ENCODE measurements at places on chromosomes 5 and 9. TPM values are rescaled to one million over a fixed set of nuclear protein-coding genes. Genes with fewer than 3 reads are reported as not detected.

The CARTPT gene
- not detected for total RNA-seq

The PCDHB11 gene
- total RNA-seq, result 0.61 TPM

The CDO1 gene
- total RNA-seq, result not detected

The OSMR gene
- total RNA-seq, result 18.8 TPM

The FIBCD1 gene
- total RNA-seq, result 33.0 TPM

The ANKRD18A gene
- 2.1 TPM for total RNA-seq

The JAKMIP2 gene
- total RNA-seq, result not detected

GRCh38 chr9:79637177-79637925 lies 65.6 kb downstream of the TLE4 start:
- no peak for DNase-seq

- DNase-seq, result no peak
Observed at GRCh38 chr5:56190497-56190896, 42.6 kb downstream of the ANKRD55 start.

- DNase-seq, result no peak
Observed at GRCh38 chr9:4010309-4010708, 289.6 kb downstream of the GLIS3 start.

- no peak for DNase-seq
Observed at GRCh38 chr5:33362915-33363314, 77.8 kb upstream of the TARS1 start.

GRCh38 chr9:136010615-136011361 lies 49.6 kb upstream of the UBAC1 start:
- no peak for DNase-seq

DNA sequence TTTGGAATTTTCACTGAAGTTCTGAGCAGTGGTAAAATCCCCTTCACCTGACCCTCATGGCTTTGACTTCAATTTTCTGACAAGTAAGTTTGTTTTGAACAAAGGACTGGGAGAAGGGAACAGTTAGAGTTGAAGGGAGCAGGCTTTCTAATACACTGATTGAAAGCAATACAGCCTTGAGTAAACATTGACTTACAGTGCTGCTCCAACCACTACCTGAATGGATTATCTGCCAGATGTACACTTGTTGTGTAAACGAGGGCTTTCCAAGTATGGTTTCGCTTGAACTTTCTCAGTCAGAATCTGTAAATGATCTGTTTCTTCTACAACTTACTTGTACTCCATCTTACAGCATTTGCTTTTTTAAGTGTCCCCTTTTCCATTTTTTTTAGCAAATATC lies 1414.9 kb upstream of the NUDT12 start:
- no peak for DNase-seq

DNA sequence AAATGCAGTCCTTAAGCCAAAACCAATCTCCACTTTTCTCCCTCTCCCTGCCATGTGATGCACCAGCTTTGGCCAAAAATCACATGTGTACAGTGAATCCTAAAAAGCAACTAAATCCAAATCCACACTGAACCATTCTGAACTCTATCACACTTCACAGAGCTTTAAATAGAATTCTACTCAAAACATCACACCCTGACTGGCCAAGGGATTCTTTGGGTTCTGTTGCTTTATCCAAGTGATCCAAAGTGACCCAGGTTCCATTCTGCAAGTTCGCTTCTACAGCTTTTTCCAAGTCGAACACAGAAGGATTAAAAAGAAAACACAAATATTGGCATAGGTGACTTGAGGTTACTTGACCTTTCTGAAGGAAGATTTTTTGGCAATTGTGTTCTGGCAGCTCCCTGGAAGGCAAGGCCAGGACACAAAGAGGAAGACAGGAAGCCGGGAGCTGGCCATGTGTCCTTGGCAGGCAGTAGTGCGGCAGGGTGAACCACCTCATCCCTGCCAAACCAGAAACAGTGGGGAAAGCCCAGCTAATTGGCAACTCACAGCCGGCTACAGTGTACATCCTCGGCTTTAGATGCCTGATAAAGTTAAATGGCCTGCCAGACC lies 115.0 kb downstream of the NFIB start:
- no peak for DNase-seq

DNA sequence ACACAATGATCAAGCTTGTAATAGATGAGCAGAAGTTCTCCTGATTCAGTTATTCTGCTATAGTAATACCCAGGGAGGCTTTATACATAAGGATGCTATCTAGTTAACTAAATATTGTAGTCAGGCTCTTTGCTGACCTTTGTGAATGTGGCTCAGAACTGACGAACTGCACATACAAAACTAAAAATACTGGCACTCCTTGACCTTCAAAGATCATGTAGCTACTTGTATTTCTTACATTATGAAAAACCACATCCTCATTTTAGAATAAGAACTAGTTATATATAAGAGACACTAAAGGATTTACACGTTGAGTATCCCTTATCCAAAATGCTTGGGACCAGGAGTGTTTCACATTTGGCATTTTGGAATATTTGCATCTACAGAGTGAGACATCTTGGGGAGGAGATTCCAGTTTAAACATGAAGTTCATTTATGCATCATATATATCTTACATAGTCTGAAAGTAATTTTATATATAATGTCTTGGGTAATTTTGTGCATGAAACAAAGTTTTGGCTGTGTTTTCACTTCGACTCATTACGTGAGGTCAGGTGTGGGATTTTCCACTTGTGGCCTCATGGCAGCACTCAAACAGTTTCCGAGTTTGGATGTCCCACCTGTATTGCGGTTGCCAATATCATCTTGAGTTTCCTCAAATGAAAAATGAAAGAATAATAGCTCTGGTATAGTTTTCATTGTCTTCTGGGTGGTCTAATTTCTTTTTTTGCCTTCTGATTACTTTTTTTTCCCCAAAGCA lies 58.4 kb upstream of the FBXL7 start:
- no peak for DNase-seq

- peak; percentile 73 for DNase-seq
Observed at GRCh38 chr5:151740336-151740942, 18.0 kb downstream of the ATOX1 start.

DNA sequence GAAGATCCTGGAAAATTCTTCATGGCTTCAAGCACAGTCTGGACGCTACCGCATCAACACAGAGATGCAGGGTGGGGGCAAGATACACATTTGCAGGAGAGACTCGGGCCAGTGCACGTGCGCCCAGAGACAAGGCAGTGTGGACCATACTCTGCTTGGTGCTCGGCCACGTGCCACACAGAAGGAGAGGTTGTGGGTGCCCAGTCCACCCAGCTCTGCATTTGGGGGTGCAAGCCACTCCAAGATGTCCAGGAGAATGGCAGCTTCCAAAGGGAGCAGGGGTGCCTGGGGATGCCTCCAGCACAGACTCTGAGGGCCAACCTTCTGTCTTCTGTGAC lies 4.3 kb downstream of the NKD2 start:
- no peak for DNase-seq

DNA sequence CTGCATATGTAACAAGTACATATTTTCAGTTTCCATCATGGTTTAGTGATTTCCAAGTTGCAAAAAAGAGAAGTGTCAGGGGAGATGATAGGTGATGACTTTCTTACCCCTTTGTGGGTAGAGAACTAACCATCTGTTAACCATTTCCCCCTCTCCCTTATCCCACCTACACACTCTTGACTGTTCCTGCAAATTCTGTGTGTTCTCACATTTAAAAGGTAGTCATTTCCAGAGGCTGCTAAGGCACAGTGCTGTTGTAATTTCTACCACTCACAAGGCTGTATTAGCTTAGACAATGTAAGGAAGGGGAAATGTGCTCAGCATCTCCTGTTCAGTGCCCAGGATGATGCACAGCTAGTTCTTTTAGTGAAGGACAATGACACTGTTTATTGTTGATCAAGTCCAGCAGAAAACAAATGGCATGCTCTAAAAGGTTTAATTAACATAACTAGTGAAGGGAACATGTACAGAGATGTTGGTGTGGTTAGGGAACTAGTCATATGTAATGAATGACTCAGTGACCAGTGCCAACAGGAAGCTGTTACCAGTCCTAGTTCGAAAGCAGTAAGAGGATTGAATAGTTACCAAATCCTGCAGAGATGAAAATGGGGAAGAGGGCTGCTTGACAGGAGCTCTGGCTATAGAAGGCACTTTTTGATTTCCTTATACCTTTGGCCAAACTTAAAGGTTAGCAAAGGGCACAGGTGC lies 165.1 kb downstream of the PLK2 start:
- peak; percentile 14 for DNase-seq

DNA sequence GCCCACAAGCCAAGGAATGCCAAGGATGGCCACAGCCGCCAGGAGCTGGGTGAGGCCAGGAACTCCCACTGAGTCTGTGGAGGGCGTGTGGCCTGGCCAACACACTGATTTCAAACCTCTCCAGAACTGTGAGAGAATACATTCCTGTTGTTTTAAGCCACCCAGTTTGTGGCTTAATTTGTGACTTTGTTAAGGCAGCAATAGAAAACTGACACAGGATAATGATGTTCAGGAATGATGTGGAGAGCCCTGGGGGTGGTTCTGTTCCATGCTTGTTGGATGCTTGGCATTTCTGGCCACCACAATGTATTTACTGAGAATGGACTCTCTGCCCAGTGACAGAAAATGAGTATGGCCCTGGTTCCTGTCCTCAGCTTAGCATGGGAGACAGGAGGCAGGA lies 82.8 kb downstream of the DAP start:
- peak; percentile 28 for DNase-seq

DNA sequence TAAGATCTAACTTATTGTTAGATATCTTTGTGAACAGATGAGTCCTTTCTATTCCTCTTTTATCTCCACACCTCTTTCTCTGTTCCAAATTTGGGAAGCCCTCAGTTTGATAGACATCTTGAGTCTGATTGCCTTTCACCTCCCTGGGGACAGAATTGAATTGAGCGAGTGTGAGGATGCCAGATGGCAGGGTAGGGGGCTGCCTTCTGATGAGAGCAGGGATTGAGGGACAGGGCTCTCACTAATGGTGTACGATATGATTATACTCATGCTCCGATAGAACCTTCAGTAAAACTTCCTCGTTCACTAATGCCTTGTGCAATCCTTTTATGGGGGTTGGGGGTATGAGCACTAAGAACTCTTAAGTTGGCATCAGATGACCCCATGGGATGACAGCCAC lies 172.1 kb upstream of the DAP start:
- no peak for DNase-seq

DNA sequence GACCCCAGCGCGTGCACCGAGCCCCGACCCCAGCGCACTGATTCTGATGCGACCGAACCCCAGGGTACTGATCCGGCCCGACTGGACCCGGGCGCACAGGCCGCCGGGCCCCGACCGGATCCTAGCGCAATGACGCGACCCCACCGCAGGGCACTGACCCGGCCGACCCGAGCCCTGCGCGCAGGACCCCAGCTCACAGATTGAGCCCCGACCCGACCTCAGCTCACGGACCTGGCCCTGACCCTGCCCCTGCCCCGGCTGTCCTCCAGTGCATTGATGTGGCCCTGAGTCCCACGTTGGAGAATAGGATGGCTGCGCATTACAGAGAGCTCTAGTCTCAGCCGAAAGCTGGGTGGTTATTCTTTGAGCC lies 438 bp downstream of the TRIP13 start:
- DNase-seq, result no peak

DNA sequence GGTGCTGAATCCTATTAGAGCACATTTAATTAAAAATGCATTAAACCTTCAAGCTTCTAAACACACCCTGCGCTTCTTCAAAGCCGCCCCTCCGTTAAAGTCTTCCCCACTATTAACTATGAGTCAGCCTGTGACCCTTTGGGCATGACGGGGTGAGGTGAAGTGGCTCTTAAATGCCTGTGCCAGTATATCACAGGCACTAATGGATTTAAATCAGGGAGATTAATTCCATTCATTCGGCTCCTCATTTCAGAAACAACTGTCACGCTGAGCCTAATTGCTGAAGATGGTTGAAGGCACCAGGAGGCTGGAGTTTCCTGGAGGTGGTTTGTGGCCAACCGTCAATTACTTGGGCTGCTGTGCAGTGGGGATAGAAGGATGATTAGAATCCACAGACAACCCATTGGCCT lies 192.6 kb upstream of the MSX2 start:
- DNase-seq, result peak; percentile 86

DNA sequence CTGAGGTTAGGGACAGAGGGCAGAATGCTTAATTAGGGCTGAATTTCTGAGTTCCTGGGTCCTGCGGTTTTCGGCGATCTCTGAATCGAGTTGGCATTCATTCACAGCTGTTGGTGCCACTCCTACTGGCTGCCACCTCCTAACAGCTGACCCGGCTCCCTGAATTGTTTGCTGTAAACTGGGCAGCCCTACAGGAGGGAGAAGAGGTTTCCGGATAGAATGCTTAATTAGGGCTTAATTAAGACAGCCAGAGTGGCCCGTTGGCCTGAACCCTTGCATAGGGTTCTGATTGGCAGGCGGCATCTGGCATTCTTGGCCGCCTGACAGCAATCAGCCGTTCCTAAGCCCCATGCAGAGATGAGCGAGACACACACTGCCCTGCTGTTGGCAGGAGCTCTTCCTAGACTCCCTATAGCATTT lies 25.7 kb downstream of the FRMPD1 start:
- DNase-seq, result no peak

GRCh38 chr5:132315529-132316067 lies 21.4 kb downstream of the SLC22A4 start:
- no peak for DNase-seq

DNA sequence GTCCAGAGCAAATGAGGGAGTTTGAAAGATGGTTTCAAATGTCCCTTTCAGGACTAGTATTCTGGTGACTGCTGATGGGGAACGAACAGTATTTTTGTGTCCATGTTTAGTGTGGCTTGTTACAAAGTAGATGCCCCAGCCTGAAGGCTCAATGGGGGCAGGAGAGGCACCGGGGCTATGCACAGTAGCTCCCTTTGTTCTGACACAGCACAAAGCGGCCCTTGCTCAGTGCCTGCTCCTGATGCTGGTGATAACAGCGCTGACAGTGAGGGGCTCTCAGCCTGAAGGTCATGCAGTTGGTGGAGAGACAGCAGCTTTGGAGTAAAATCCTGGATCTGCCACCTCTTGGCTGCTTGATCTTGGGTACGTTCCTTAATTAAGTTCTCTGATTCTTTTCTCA lies 188.9 kb downstream of the SLIT3 start:
- DNase-seq, result no peak

GRCh38 chr9:131473198-131473885 lies 29.4 kb upstream of the POMT1 start:
- DNase-seq, result peak; percentile 29

DNA sequence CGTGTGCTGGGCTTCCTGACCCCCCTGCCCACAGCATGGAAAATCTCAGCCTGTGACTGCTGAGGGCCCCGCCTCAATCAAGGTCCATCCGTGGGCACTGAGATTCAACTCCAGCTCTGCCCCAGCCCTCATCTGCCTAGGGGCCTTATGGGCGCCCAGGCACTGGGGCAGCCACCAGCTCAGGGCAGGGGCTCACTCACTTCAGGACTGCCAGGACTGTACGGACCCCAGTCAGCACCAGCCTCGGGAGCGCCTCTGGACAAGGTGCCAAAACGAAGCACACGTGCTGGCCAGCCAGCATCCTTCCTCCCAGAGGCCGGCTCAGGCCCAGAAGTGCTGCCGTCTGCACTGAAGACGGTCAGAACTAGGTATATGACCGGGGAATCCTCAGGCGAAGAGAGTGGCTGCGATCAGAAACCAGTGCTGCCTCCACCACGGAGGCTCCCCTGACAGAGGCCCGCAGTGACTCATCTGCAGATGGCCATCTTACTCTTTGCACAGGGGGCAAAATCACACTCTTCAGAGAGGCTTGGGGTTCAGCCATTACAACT lies 19.6 kb downstream of the CLPTM1L start:
- DNase-seq, result no peak
